ENCODE measurements at places on chromosomes 16 and 17.

DNA sequence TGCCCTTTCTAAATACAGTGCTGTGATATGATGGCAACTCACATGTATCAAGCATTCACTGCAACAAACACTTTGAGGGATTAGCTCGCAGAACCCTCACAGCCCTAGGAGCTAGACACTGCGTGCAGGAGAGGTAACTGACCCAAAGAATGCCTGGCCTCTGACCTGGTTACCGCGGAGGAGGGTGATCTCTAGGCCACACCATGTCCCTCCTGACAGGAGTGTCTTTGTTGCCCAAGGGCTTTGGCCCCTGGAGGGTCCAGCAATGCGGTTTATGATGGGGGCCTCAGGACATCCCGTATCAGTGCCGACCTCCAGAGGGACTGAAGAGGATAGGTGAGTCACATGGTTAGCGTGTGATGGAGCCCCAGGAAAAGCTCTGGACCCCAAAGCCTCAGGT is 130.6 kb downstream of the MGAT5B start:
- DNase-seq: no peak

DNA sequence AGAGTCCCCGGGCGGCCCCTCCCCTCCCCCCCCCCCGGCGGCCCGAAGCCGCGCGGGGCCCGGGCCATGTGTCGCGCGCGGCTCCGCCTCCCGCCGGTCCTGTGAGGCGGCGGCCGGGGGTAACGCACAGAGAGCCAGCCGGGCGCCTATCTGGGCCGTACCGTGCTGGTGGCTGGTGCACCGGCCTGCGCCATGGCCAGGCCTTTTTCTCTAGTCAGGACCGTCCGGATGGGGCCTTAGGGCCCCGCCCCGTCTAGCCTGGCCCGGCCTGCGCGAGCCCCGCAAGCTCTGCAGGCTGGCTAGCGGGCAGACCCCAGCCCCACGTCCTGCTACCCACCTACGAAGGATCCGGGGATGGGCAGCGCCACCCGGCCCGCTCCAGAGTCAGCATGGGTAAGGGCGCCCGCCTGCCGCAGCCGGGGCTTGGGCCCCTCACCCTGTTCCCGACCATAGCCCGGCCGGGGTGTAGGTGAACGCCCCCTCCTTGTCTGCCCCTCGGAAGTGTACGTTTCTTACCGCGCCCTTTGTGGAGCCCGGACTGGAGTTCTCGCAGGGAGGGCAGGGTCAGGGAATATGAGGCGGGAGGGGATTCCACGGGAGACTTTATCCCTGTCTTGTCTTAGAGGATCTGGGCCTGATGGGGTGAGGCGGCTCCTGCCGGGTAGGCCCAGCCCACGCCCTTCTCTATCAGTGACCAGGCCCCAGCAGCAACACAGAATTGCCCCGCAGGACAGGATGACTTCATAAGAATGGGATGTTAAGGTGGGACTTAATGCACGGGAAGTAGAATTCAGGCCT is at the start of gene CENPT:
Gene CENPT (minus strand): TSS at position 630 of the 798 bp plus-strand sequence. CDS start 13,834 bp downstream, outside the sequence.
- peak; percentile 41 for DNase-seq

GRCh38 chr16:27486344-27486743 is 63.4 kb downstream of the GTF3C1 start:
- no peak for DNase-seq

DNA sequence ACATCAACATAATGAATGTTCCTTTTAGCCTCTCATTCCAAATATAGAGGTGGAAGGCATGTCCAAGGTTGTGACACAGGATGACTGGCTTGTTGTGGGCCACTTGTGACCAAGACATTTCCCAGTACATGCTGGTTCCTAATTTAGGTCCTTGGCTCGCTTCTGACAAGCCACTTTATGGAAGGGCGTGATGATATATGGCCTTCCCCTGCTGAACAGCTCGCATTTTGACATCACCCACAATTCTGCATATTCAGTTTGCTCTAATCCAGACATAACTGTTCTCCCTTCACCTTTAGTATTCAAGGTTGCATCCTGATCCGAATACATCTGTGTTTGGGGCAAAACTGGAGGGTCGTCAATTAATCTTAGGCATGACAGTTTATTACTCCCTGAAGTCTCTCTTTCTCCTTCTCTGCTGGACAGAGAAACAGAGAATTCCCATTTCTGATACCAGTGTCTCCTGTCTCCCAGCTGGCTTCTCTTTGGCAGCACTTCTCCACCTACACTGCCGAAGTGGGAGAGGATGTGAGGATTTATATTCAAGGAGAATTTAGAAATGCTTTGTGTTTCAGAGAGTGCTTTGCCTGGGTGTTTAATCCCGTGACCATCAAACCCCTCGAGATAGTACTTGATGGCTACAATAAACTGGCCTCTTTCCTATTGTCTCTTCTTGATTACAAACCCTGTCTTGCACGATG is 815.5 kb upstream of the RBFOX1 start:
- no peak for DNase-seq

- no peak for DNase-seq
These were observed 450.0 kb downstream of the PMP22 start for GRCh38 chr17:14815079-14815478.

DNA sequence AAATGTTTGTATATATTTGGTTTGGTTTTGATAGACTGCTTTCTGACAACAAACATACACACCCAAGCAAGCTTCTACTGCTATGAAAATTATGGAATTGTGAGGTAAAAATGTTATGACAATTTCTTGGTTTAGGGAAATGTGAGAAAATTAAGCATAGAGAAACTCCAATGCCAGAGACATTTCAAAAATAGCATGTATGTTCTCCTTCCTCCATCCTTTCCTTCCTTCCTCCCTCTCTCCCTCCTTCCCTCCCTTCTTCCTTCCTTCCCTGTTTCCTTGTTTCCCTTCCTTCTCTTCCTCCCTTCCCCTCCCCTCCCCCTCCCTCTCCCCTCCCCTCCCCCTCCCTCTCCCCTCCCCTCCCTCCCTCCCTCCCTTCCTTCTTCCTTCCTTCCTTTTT is 14.9 kb downstream of the KCNJ2 start:
- DNase-seq: no peak

GRCh38 chr16:24977678-24978075 is 37.5 kb downstream of the ARHGAP17 start:
- DNase-seq: no peak

GRCh38 chr17:82345151-82345976 is 11.8 kb upstream of the SECTM1 start:
- DNase-seq: no peak

DNA sequence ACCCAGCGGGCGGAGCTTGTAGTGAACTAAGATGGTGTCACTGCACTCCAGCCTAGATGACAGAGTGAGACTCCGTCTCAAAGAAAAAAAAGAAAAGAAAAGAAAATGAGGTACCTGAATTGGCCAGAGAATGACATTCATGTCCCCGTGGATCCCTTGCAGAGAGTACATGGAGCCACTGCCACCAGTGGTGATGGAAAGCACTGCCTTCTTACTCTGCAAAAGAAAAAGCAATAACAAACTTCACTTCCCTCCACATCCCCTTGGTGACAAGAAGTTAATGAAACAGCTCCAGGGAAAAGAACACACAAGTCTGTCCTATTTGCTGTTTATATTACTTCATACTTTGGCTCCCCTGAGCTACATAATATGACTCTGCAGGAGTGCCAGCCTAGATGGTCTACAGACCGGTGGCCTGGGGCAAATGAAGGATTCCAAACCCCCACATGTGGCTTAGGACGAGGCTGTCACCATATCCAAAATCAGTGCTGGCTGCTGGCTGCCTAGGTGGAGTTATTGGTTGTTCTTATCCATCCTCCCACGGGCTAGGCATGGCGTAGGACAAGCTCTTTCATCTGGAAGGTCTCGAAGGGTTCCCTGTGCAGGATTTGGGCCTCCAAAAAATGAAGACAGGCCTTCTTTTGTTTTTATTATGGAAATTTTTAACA is 13.3 kb downstream of the NQO1 start:
- no peak for DNase-seq

DNA sequence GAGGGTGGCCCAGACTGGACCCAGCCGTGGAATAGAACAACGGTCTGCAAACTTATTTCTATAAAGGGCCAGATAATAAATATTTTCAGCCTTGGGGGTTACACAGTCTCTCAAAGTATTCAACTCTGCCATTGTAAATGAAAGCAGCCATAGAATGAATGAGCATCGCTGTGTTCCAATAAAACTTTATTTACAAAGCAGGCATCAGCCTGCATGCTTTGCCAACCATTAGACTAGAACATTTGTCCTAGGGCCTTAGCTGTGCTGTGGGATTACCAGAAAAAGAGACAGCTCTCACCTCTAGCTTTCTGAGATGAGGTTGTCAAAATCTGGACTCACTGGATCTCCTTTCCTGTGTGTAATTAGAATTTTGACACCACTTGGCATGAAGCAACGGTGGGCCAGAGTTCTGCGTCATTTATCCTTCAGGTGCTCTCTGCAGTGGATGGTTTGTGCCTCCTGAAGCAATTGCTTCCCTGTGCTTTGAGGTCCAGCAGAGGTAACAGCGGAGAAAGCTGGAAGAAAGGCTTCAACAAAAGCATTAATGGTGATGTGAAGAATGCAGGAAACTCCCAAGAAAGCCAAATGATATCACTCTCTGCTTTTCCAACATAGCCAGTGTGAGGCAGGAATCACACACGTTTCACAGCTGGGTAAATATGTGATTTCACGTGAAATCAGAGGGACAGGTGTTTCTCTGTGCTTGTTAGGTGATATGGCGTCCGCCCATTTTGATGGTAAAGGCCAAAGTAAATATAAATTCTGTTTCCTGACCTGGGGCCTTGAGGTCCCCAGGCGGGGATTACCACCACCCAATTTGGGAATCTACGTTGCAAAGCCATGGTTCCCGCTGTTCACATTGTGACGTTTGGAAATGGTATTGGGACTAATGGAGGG is 148.4 kb downstream of the PITPNC1 start:
- no peak for DNase-seq

- DNase-seq: no peak
These were observed 6.0 kb downstream of the BCL7C start for GRCh38 chr16:30887927-30888326.

GRCh38 chr16:57387598-57388354 is 15.5 kb downstream of the CX3CL1 start:
- DNase-seq: peak; percentile 7

DNA sequence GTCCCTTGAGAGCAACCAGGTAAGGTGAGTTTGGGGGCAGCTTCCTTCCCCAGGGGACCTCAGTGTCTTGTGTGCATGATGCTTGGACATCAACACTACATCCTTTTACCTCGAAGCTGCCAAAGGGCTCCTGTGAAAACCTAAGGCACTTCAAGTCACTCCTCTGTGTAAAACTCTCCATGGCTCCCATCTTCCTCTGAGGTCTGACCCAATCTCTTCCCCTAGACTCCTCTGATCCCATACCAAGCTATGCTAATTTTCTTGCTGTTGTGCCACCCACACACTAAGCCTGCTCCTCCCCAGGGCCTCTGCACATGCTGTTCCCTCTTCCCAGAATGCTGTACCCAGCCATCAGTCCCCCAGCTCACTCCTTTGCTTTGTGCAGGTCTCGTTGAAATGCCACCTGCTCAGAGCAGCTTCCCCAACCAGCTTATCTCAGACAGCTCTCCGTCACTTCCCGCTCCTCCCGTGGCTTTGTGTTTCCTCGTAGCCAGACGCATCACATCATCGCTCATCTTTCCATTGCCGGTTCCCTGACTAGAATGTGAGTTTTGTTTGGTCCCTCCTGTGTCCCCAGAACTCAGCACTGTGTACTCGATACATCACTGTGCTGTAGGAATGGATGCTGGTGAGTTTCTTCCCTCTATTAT is 78.4 kb downstream of the CNGB1 start:
- DNase-seq: no peak

GRCh38 chr17:45948498-45948880 is 50.6 kb upstream of the STH start:
- DNase-seq: no peak

GRCh38 chr17:66330646-66331037 is 28.2 kb downstream of the PRKCA start:
- DNase-seq: no peak

GRCh38 chr16:70160821-70161220 is 12.8 kb upstream of the CLEC18C start:
- DNase-seq: no peak

GRCh38 chr16:63289834-63290460 is 1253.7 kb upstream of the CDH8 start:
- DNase-seq: peak; percentile 55

- DNase-seq: no peak
These were observed 4.9 kb downstream of the DPEP1 start for GRCh38 chr16:89618109-89618998.

DNA sequence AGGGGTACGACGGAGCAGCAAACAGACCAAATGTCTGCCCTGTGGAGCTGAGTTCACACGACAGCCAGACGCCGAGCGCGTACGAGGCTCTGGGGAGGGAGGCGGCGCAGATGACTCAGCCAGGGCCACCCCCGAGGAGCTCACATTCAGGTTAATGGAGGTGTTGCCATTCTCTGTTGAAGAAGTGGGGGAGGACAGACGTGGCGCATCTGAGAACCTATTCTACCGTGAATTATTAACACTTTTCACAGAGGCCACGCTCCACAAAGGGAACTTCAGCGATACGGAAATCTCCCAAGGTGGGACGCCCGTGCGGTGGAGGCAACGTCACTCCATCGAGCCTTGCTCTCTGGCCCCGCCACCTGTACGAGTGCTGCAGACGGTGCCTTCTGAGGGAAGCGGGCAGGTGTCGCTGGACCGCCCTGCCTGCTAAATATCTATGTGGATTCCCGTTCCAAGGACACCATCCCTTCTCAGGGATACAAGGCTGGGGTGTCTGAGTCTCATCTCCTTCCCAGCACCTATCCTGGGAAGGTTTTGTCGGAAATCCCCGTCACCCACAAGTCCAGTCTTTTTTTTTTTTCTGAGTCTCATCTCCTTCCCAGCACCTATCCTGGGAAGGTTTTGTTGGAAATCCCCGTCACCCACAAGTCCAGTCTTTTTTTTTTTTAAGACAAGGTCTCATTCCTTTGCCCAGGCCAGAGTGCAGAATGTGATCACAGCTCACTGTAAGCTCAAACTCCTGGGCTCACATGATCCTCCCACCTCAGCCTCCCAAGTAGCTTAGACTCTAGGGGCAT is 19.0 kb downstream of the ABR start:
- DNase-seq: no peak

GRCh38 chr17:32927724-32928585 is at the start of gene TMEM98:
TMEM98 (plus strand) TSS chr17:32928153; CDS start chr17:32931529, 3,376 bp downstream.
- DNase-seq: no peak

GRCh38 chr16:80591071-80591915 is 50.5 kb downstream of the DYNLRB2 start:
- no peak for DNase-seq

- no peak for DNase-seq
These were observed 5.1 kb downstream of the SNAI3 start for GRCh38 chr16:88681084-88681680.

GRCh38 chr16:56594292-56594619 is 4.9 kb downstream of the MT3 start:
- no peak for DNase-seq

- DNase-seq: no peak
These were observed 17.4 kb upstream of the MTSS2 start for GRCh38 chr16:70703041-70703834.

GRCh38 chr17:56997313-56997712 is 19.4 kb downstream of the SCPEP1 start:
- DNase-seq: no peak

DNA sequence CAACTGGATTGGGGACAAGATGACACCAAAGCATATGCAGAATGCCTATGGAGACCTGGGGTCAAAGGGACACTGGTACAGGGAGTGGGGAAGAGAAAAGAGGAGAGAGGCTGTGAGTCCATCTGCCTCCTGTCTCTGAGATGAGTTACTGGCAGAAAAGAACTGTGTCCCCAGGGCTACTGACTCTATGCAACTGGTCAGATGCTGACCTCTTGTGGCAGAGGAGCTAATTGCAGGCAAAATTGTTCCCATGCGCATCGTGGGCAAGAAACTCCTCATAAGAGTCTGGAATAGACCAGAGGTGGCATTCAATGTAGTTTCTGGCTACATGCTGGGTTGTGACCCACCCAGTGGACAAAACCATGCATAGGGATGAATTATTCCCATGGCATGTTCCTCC is 26.1 kb upstream of the MLKL start:
- DNase-seq: peak; percentile 83

GRCh38 chr17:81460856-81461460 is 51.6 kb downstream of the ACTG1 start:
- peak; percentile 86 for DNase-seq

All from Kasumi-1 (cell line).